HCEC 1CT (cell line): ENCODE measurements at places on chromosomes 5 and 9.

- DNase-seq, result no peak
Observed at GRCh38 chr5:173760461-173761177, 127.5 kb upstream of the CPEB4 start.

DNA sequence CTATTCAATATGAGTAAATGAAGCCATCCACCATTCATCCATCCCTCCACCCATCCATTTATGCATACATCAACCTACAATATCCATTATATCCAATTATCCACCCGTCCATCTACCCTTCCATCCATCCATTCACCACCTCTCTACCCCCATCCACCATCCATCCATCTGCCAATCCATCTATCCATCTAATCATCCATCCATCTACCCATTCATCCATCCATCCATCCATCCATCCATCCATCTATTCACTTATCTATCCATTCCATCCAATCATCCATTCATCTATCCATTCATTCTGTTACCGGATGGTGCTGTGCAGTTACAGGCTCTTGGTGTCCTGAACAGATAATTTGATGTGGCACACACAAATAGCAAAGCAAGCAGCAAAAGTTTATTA lies 10.7 kb downstream of the PAEP start:
- no peak for DNase-seq

DNA sequence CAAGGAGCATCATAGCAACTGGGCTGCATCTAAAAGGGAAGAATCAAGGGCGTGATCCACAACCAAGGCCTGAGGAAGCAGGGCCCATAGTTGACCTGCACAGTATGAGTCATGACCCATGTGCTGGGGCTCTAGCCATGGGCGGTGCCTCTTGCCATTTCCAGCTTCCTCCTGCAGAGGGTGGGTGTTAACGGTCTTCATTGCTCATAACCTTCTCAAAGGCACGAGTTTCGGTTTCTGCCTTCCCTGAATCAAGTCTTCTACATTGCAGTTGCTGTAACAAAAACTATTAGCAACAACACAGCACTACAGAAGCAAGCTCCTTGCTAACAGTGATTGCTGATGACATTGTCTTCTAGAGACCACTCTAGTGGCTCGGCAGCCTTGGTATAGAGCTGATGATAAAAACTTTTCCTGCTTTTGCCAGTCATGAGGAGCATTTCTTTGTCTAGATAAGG lies 66.9 kb downstream of the CTSL start:
- DNase-seq, result peak; percentile 98

- DNase-seq, result no peak
Observed at GRCh38 chr5:109327570-109327969, 82.2 kb downstream of the PJA2 start.

- no peak for DNase-seq
Observed at GRCh38 chr5:65970481-65971367, 44.3 kb downstream of the ERBIN start.

GRCh38 chr9:92245005-92245797 lies 48.3 kb downstream of the IARS1 start:
- DNase-seq, result peak; percentile 88

DNA sequence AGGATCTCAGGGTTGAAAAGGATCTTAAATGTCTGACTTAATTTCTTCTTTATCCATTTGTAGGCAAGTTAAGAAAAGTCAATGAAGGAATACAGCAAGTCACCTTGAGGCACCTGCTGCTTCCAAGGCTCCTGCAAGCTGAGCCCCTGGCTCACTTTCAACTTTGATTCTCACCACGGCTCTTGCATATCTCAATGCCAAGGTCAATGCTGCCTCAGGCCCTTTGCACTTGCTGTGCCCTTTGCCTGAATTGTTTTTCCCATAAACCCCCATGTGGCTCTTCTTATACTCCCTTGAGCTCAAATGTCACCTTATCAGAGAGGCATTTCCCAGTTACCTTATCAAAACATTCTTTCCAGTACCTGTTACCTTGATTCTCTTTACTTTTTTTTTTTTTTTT lies 144.3 kb upstream of the RAPGEF1 start:
- DNase-seq, result no peak

DNA sequence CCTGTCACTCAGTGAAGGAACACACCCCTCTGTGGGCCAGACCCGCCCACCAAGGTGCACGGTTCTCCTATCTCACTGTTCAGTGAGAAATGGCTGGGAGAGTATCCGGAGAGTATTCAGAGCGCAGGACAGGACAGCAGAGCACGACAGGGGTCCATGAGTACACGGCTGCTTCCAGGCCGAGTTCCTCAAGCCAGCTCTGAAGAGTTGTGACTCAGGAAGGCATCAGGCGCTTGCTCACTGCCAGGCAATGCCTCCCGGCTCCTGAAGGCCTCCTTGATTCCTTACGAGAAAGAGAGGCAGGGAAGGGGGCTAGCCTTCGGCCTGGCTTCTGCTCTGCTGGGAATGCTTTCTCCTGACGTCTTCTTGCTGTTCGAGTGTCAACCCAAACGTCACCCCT lies 132.1 kb upstream of the PPP1R26 start:
- DNase-seq, result no peak

DNA sequence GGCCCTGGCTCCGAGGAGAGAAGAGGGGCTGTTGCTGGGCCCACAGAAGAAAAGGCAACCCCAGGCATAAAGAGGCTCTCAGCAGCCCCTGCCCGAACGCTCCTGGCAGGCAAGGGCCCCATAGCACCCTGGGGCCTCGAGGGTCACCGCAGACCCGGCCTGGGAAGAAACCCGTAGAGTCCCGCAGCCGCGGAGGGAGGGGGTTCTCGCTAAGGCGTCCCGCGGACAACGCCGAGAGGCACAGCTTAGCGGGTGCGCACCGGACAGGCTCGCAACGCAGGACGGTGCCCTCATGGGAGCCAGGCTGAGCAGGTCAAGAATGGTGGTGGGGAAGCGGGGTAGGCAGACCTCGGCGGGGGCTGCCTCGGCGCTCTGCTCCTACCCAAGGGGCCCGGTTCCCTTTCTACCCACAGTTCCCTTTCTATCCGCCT lies 6.7 kb downstream of the PITX1 start:
- peak; percentile 29 for DNase-seq

- no peak for DNase-seq
Observed at GRCh38 chr5:44292736-44293135, 96.5 kb downstream of the FGF10 start.

GRCh38 chr9:17906176-17906840 lies 327.4 kb downstream of the SH3GL2 start:
- no peak for DNase-seq

- no peak for DNase-seq
Observed at GRCh38 chr9:126378761-126379160, 52.1 kb downstream of the MVB12B start.

DNA sequence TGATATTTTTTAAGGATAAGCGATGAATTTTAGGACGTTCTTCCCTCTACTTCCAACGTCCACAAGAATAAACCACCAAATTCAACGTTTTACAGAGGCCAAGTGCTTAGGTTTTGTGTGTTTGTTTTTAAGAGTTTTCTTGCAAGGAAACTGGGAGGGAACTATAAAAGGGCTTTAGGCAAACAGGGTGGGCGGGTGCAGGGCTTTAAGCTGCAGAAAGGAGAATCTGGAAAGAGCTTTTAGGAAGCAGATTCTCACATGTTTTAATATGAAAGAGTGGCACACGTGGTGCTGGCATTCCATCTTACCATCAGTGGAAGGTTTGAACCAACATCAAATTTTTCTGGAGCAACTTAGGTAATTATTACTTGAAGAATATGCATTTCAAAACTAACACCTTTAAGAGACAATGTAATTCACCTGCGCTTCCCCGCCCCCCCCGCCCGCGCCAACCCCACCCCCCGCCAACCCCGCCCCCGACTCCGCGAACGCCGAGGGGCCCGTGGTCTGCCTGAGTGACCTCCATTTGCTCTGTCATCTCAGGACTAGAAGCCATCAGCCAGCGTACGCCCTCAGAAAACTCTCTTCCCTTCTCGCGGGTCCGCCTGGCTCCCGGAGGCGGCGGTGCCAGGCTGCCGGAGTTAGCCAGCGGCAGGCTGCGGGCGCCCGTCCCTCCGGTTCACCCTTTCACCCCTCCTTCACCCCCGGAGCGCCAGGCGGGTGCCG lies 911 bp upstream of the PIK3R1 start:
- DNase-seq, result no peak

DNA sequence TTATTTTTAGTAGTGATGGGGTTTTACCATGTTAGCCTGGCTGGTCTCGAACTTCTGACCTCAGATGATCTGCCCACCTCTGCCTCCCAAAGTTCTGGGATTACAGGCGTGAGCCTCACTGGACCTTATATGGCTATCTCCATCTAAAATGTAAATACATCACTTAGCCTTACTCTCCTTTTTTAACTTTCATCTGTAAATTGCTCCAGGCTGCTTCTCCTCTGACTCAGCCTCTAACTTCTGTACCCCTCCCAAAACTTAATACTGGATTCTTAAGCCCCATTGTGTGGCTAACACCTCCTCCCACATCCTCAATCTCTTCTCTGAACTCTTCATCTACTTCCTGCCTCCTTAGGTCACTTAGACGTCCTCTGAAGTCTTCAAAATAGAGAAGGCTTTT lies 4.0 kb downstream of the SNX30 start:
- no peak for DNase-seq

GRCh38 chr5:159034083-159034824 lies 65.5 kb downstream of the EBF1 start:
- no peak for DNase-seq

- no peak for DNase-seq
Observed at GRCh38 chr5:172733974-172734346, 37.0 kb downstream of the DUSP1 start.

DNA sequence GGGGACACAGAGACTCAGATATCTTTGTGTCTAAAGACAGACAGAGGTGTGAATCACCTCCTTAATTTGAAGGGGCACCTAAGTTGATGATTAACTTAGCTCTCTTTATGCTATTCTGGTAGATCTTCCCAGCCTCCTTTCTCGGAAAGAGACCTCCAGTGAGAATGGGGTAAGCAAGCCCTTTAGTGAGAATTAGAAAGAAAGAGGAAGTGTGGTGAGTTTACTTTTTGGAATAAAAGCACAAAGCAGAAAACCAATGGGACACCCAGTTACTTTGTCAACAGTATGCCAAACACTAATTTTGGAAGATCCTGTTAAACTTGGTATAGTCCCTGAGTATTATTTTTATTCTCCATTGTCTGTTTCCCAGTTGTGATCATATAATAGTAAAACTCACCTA lies 302.8 kb upstream of the RASA1 start:
- DNase-seq, result no peak

GRCh38 chr9:1876891-1877496 lies 138.2 kb upstream of the SMARCA2 start:
- no peak for DNase-seq

- DNase-seq, result no peak
Observed at GRCh38 chr9:80013891-80014290, 442.1 kb downstream of the TLE4 start.

DNA sequence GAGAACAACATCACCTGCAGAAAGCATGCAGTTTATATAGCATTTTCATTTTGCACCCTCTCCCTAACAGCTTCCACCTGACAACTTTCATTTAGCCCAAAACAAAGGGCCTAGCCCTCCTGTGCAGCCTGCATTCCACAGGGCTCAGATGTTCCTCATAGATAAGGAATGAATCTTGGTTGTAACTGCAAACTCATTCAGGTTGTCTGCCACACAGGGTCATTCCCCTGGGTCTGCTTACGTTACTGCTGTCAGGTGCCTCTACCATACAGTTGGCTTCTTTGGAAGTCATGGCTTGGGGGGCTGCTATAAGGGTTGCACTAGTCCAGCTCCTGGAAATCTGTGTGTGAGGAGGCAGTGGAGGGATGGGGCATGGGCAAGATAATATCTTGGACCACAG lies 2.7 kb upstream of the DCP2 start:
- DNase-seq, result no peak

DNA sequence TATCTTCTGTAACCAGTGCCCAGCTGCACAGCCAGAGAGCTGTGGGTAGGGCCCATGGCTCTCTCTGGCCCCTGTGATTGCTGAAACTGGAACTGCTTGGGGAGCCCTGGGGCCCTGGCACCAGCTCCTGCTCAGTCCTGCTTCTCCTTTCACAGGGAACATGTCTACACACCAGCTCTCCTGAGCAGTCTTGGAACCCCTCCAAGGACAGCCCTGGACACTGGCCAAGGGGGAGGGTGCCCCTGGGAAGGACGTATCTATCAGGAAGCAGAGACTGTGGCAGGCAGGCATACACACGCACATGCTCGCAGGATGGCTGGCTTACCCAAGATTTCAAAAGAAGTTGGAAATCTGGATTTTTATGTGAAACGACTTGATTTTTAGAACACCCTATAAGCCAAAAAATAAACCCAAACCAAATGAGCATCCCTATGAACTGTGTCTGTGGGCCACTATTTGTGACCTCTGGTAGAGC lies 8.8 kb upstream of the TRAF1 start:
- peak; percentile 78 for DNase-seq

DNA sequence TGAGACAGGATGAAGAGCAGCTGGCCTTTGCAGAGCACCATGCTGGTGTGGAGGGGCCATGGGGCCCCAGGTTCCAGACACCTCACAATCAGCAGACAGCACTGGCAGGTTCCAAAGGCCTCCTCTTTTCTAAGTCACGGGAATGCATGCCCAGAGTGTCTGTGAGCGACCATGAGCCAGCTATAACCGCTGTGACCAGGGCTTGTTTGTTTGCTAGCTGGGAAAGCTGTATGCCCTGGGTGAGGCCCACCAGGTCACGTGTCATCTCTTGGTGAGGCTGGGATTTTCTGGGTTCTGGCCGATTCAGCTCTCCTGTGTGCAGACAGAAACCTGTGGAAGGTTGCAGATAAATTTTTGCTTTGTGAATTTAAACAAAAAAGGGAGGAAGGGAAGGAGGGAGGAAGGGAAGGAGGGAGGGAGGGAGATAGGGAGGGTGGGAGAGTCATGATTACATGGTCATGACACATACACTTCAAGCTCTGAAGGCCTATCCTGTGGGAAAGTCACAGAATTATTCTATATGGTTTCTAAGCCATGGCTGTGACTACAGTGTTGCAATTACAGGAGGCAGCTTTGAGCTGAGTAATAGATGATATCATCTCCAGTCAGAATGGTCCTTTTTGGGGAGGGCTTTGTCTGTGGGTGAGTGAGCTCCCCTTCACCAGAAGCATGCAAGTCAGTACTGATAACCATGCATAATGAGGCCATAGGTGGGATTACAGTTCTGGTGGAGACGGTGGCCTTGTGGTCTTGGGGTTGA lies 37.2 kb downstream of the PAPPA start:
- DNase-seq, result peak; percentile 96

GRCh38 chr5:69502767-69503488 lies 10.3 kb downstream of the OCLN start:
- DNase-seq, result peak; percentile 95

DNA sequence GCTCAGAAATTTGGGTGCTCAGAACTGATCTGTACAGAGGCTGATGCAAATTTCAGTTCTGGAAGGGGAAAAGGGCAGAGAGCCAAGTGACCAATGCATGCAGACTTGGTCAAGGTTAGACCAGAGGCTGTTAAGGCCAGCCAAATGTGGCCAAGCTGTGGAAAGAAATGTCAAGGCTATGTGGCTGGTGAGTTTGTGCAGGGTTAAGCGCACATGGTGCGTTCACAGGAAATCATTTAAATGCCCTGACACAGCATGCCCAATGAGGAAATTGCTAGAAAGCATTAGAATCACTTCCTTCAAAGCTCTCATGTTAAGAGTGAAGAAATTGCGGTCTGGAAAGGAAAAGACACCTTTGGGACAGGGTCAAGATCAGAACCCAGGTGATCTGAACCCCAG lies 58.0 kb downstream of the PTPN3 start:
- no peak for DNase-seq
